ENCODE measurements at places on chromosomes 1 and 21.

DNA sequence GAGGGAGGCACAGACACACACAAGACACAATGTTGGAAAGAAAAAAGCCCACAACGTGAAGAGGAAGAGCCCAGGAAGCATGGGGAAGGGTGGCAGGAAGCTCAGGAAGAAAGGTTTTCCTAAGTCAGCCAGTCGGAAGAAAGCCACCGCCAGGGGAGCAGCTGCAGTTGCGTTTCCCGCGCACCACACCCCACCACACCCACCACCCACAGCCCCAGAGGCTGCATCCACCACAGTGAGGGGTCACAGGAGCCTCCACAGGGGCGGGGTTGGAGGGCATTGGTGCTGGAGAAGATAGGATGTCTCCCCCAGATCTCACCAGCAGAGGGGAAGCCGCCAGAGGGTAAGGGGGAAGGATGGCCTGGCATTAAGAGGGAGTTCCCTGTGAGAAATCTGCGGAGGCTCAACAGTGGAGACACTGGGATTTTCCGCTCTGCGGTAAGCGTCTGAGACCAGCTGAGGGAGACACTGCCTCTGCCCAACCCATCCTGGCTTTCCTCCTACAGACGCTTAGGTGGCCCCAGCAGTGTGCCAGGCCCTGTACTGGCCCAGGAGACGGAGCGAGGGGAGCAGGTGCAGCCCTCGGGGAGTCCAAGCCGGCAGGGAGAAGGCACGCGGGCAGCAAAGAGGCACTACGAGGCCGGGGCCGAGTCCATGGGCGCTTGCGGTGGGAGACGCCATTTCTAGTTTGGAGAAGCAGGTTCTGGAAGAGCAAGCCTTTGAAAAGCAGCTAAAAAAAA is 19.8 kb downstream of the PGLYRP3 start:
- no peak for DNase-seq

DNA sequence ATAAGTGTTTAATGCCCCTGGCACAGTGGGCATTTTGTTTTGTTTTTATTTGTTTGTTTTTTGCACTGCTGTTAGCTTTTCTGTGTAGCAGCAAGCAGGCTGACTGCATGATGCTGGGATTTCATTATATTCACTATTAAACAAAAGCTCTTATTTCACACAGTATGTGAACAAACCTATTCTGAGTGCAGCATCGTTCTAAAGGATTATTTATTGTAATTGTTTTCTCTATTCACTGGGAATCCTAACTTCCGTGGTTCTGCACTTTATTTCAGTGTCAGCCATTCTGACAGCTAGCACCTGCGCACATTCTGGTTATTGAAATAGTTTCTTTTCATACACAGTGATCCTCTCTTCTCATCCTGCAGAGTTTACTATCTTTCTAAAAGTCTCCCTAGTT is 595.0 kb downstream of the NEGR1 start:
- DNase-seq, result peak; percentile 39

DNA sequence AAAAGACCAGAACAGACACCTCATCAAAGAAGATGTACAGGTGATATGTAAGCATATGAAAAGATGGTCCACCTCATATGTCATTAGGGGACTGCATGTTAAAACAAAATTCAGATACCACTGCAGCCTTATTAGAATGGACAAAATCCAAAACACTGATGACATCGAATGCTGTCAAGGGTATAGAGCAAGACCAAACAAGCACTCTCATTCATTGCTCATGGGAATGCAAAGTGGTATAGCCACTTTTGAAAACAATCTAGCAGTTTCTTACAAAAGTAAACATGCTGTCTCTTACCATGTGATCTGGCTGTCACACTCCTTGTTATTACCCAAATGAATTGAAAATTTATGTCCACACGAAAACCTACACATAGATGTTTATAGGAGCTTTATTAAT is 426.6 kb upstream of the ESRRG start:
- no peak for DNase-seq

GRCh38 chr1:197944485-197944884 is 27.3 kb downstream of the LHX9 start:
- DNase-seq, result no peak

- no peak for DNase-seq
These were observed 23.2 kb downstream of the RHOU start for GRCh38 chr1:228758447-228758846.
